ENCODE measurements at places on chromosomes 3 and 15. TPM values are rescaled to one million over a fixed set of nuclear protein-coding genes. Genes with fewer than 3 reads are reported as not detected.

- no peak for DNase-seq
Measured at GRCh38 chr3:62228467-62228866, 144.9 kb downstream of the FEZF2 start.

DNA sequence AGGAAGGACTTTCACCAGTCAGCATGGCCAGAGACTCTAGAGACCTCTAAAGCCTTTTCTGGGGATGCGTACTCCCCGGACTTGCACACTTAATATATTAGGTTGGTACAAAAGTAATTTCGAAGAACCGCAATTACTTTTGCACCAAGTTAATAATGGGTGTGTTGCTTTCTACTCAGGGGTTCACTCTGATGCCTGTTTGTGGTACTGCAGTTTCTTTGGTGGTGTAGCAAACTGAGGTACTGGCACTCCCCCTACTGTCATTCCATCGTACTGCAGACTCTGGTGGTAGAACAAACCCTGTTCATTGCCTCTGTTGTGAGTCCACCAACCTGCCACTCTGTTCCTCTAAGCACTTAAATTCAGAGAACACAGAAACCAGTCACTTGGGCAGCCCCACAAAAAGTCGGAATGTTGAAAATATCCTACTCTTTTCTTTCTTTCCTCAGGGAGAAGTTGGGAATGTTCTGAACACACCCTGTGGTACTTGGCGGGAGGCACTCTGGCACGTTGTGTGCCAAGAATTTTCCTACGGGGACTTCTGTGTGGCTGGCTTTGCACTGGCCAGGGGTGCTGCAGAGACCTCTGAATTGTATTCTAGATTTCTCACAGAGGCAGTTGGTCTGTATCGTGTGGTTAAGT is 46.3 kb downstream of the GABRG3 start:
- DNase-seq, result no peak

MOBP gene
- polyA plus RNA-seq, result not detected

RBSN gene
- polyA plus RNA-seq, result 7.2 TPM

- DNase-seq, result no peak
Measured at GRCh38 chr3:125386811-125387210, 11.7 kb upstream of the ZNF148 start.

DNA sequence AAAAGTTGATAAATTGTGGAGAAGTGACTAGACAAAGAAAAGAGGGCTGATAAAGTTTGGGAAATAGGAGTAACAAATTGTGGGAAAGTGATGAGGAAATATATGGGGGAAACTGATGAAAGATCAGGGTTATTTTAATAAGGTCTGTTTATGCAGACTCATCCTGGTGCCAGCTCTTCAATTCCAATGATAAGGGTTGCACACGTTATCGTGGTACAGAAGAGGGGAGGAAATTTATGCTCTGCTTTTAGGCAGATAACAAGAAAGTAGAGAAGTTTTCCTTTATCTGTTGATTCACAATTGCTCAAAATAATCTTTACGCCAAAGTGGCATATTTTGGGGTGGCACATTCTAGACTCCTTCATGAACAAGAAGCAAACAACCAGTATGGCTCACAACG is 32.1 kb upstream of the LIPC start:
- DNase-seq, result no peak

ROPN1 gene
- 1.2 TPM for polyA plus RNA-seq

TMC3 gene
- not detected for polyA plus RNA-seq

GRCh38 chr15:66251790-66252684 is 1.5 kb downstream of the MEGF11 start:
- DNase-seq, result peak; percentile 70

- no peak for DNase-seq
Measured at GRCh38 chr15:71812966-71813722, 2.8 kb downstream of the NR2E3 start.

- no peak for DNase-seq
Measured at GRCh38 chr3:154615471-154615870, 185.5 kb upstream of the GPR149 start.

- DNase-seq, result no peak
Measured at GRCh38 chr15:66600240-66600627, 34.4 kb upstream of the LCTL start.

- DNase-seq, result no peak
Measured at GRCh38 chr15:41017066-41017735, 63.9 kb downstream of the CHAC1 start.

PLS1 gene
- polyA plus RNA-seq, result 123 TPM

ERICH6 gene
- polyA plus RNA-seq, result not detected

- no peak for DNase-seq
Measured at GRCh38 chr3:179829401-179829800, 176.6 kb downstream of the USP13 start.

SPATA12 gene
- not detected for polyA plus RNA-seq

DNA sequence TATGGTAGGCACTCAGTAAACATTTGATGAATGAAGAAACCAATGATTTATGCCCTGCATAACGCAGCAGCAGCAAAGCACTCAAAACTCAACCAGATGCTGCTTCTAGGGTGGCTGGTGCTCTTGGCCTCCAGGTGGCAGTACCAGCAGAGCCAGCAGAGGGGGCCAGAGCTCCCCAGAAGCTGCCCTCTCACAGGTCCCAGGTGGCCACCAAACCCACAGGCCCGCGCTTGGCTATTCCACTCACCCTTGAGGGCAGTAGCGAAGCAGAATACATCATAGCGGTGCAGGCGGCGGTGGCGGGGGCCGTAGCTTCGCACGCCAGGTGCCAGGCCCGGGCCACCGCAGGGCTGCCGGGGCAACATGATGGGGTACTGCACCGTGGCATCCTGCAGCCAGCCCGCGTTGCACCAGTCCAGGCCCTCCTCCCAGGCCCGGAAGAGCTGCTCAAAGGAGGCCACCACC is 16.6 kb downstream of the HAPLN3 start:
- DNase-seq, result no peak

- no peak for DNase-seq
Measured at GRCh38 chr3:135444058-135444457, 521.5 kb upstream of the PPP2R3A start.

DNA sequence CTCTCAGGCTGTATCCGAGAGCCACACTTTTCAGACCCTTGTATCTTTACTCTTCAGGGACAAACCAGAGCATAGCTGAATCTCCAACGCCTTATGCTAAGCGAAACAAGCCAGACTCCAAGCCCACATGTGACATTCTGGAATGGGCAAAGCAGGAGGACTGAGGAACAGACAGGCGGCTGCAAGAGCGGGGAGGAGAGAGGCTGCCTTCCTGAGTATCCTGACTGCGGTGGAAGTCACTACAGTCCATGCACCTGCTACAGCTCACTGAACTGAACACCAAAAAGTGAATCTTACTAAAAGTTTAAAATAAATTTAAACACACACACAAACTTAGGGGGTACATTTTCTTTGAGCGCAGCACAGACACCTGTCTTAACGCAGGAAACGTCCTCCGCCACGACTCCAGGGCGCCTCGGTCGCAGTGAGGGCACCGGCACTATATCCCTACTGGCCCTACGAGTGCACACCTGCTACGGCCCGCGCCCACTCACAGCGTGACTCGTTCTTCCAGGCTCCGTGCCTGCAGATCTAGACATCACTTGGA is 1.4 kb downstream of the CYFIP1 start:
- DNase-seq, result peak; percentile 55

CATSPER2 gene
- 3.4 TPM for polyA plus RNA-seq

Measured in sigmoid colon (tissue), 7 donors.